A172 (cell line): ENCODE measurements at places on chromosomes 4 and X. TPM values are rescaled to one million over a fixed set of nuclear protein-coding genes. Genes with fewer than 3 reads are reported as not detected.
A peak's percentile ranks its signal among the peaks of the same experiment; 100 is the strongest.

DNA sequence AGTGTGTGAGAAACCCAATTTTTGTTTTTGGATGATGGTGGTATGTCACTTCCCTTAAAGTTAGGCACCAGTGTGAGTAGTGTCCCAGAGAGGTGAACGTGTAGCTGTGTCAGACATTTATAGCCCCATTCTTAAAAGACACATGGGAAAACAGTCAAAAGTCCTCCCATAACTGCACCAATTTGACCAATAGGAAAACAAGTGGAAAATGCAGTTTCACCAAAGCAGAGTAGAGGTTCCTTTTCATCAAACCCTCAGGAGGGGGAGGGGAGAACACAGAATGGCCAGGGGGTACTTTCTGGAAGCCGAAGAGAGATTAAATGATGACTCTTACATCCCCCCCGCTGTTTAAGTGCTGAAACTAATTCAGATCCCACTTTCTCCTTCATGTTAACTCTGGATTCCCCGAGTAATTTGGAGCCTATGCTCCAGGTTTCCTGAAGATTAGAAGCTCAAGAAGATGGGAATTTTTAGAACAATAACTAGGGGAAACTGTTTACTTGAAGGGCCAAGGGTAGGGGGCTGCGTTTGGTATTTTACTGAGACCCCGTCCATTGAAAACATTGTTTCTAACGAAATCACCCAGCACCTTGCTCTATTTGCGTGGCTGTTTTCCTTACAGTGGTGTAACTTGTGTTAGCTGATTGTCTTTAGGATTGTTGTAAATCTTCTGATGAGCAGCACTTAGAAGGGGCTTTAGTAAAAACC is 2.1 kb upstream of the LEF1 start:
- DNase-seq = no peak

- DNase-seq = no peak
These were observed 36.2 kb downstream of the CD40LG start for GRCh38 chrX:136684120-136684519.

DNA sequence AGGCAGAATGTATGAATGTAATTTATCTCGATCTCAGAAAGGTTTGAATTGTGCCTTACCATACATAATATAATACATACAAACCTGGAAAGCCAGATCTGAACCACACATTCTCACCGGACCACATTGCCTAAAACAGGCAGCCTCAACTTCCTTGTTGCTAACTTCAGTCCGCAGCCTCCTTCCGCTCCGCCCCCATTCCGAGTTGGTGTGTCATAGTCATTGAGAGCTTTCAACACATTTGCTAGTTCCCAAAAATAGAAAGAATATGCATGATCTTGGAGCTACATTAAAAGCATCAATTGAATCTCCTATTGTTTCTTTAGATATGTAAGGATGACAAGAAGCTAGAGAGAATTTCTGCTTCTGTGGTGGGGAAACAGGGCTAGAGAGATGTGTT is 127.2 kb downstream of the ARHGEF9 start:
- peak; percentile 64 for DNase-seq

The ARL9 gene
- not detected in 2 replicates for total RNA-seq

The KCTD8 gene
- not detected in 2 replicates for total RNA-seq
